ENCODE measurements at places on chromosomes 2 and 18.

DNA sequence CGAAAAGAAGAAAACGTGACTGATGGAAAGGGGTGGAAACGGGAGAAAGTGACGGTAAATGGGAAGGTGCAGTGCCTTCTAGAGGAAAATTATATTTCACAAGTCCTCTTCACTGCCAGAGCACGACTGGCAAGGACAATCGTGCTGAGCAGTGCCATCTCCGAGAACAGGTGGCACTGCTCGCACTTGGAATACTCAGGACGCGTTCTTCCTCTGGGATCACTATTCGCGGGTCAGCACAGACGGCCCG is 364 bp downstream of the STAT1 start:
- DNase-seq: no peak

- no peak for DNase-seq
Observed at GRCh38 chr2:46711156-46711555, 204.4 kb downstream of the MCFD2 start.

DNA sequence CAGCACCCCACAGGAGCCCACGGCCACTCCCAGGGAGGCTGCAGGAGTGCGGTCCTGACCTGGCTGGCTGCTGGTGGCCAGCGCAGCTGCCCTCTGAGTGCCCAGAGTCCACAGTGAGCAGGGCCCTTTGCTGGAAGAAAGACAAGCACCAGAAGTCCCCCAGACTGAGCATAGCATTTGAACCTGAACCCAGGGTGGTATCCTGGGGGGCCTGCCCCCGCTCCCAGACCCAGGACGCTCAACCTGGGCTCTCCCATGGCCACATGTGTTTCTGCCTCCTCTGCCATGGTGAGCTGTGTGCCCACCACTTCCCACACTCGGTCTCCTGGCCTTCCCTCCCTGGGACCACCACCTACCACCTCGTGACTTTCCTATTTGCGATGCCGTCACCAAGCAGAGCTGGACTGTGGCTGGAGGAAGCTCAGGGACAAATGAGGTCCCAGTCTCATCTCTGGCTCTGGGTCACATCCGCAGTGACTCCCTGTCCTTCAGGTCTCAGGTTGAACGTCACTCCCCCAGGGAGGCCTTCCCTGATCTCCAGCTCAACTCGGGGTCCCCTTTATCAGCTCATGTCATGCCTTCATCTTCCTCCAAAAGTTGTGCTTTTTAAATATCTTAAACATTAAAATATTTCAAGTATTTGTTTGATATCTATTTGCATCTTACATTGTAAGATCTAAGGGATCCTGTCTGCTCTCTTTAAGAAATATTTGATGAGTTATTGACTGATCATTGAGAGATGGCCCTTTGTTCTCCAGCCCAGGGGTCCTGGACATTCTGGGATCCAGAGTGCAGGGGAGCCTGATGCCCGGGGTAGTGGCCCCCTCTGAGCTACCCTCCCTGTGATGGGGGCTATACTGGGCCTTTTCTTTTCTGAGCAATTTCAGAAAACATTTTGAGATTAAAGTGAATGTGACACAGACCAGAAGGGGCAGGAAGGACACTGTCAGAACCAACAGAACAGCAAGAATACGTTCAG is 16.4 kb upstream of the GPR55 start:
- DNase-seq: no peak

- DNase-seq: no peak
Observed at GRCh38 chr2:181554061-181554830, 97.1 kb downstream of the ITGA4 start.

- DNase-seq: no peak
Observed at GRCh38 chr18:59573962-59574361, 123.3 kb downstream of the CCBE1 start.

- no peak for DNase-seq
Observed at GRCh38 chr2:44121899-44122298, 46.8 kb upstream of the PPM1B start.

DNA sequence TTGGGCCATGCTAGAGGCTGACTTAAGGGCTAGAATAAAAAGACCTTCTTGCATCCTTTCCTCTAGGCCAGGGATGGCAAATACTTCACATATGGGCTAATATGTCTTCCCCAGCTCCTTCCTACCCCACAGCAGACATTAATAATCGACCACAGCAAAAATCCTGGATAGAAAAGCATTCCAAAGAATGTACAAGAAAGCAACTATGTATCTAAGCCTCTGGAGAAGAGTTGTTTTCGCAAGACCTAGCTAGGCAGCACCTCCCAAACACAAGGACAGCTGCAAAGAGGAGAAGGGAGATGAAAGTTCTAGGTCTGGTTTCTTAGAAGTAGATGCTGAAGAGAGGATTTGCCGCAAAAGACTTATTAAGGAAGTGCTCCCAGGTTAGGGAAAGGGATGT is 372.6 kb downstream of the SLC4A3 start:
- no peak for DNase-seq

DNA sequence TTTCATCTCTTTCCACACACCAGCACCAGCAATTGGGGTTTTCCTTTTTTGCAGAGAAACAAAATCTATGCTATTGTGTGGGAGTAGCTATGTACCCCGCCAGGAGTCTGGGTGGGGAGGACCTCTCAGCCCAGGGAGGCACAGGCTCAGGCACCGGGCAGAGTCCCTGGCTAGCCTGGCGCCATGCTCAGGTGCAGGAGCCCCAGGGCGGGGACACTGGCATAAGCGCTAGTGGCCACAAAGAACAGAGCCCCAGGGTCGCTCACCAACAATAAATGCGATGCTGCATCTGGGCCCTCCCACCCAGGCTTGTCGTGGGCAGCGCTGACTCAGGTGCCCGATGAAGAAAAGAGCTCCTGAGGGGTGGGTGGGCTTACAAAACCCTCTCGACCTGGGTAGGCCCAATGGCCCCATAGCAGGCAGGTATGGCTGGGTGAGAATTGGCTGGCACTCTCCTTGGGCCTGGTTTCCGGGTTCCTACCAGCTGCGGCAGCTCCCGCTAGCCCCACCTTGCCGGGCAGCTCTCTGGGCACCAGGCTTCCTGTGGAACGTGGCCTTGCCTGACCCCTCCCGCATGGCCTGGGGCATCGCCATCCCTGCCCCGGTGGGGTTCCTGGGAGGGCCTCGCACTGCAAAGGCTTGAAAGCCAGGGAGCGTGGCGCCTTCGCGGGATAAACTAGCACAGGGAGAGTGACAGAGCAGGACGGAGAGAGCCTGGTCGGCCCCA is 31.8 kb upstream of the COL6A3 start:
- DNase-seq: no peak

- DNase-seq: no peak
Observed at GRCh38 chr2:72794572-72794971, 31.3 kb downstream of the EXOC6B start.

- no peak for DNase-seq
Observed at GRCh38 chr2:120435671-120436459, 89.9 kb downstream of the INHBB start.

- DNase-seq: no peak
Observed at GRCh38 chr18:4842287-4842686, 354.8 kb downstream of the AKAIN1 start.

GRCh38 chr2:104690255-104690984 is 163.5 kb upstream of the POU3F3 start:
- DNase-seq: no peak

- peak; percentile 41 for DNase-seq
Observed at GRCh38 chr2:42072349-42073118, 24.7 kb downstream of the PKDCC start.

- DNase-seq: no peak
Observed at GRCh38 chr2:68857855-68858456, 13.2 kb downstream of the BMP10 start.

GRCh38 chr18:77096936-77097886 is 35.4 kb downstream of the MBP start:
- no peak for DNase-seq

- no peak for DNase-seq
Observed at GRCh38 chr2:95034221-95034620, 8.7 kb downstream of the MAL start.

DNA sequence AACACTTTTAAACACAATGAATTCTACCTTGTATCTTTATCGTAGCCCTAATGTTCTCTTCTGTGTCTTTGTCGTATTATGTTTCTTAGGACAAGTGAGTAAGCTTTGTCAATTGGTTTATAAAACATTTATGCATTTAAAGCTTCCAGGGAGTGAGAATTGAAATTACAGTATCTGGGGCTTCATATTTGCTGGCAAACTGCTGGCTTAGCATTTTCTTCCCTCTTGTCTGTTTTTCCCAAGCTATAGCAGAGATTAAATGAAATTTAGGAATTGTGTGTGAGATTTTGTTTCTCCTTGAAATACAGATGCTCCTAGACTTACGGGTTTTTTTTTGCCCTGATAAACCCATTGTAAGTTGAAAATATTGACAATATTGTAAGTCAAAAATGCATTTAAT is 73.3 kb downstream of the FMNL2 start:
- no peak for DNase-seq

DNA sequence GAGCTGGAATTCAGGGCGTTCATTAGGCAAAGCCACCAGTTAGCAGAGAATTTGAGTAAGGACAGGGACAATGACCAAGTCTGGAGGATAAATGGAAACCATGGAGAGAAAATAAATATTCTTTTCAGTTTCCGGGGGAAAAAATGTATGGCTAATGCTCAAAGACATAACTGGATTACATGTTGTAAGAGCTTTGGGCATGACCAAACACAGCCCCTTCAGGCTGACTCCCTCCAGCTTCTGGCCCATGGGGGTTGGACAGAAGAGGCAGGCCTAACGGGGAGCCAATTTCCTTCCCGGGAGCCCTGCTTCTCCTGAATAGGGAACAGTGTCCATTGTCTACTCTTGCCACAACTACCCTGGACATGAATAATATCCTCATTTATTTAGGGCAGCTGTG is 39.5 kb upstream of the FOXI3 start:
- DNase-seq: no peak

DNA sequence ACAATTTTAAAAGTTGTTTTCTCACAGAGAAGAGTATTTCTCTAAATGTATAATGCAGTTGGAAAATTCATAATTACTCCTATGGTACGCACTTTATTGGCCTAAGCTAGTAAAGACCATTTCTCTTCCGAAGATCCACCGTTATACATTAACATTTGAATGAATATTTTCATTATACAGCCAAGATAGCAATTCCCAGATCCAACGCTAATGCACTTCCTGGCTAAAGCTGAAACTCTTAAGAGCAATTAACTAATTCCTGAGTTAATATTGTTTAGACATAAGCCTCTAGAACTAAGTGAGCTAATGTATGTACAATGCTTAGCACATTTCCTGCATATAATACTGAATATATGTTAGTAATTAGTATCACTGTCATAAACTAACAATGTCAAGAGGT is 56.2 kb downstream of the PDK1 start:
- DNase-seq: no peak

DNA sequence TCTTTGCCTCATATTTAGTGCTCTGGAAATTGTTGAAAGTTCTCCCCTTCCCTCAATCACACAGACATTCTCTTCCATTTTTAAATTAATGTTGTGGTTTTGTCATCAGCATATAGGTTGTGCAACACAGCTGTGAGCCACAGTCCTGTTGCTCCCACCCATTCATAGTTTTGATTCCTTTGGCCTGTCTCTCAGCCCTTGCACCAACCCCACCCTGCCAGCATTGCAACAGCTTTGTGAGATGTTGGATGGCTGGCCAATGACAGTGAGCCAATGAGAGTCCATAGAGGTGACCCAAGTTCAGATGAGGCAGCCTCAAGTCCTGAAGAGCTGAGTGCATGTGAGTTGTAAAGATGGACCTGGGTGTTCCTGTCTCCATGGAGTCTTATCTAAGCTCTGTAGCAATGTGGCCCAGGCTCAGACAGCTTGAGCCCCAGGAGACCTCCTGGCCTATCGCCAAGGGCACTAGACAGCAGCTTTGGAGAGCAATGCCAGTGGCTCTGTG is 775.5 kb downstream of the RNF144A start:
- DNase-seq: no peak

- DNase-seq: no peak
Observed at GRCh38 chr2:164187121-164187520, 434.2 kb downstream of the GRB14 start.

- DNase-seq: no peak
Observed at GRCh38 chr18:12803069-12803936, 80.7 kb downstream of the PTPN2 start.

DNA sequence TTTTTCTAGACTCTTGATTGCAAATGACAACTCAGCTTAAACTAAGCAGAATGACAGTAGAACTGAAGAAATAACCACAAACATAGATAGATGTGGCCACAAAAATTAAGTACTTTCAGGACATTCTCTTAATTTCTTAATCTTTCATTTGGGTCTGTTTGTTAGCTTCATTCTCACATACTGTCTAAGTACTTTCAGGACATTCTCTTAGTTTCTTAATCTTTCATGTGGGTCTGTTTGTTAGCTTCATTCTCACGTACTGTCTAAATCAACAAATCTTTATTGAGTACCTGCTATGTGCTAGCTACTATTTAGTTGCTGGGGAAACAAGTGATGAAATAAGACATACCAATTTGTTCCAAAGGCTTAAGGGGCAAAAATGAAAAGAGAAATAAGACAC is 35.1 kb downstream of the FAM117B start:
- DNase-seq: no peak

DNA sequence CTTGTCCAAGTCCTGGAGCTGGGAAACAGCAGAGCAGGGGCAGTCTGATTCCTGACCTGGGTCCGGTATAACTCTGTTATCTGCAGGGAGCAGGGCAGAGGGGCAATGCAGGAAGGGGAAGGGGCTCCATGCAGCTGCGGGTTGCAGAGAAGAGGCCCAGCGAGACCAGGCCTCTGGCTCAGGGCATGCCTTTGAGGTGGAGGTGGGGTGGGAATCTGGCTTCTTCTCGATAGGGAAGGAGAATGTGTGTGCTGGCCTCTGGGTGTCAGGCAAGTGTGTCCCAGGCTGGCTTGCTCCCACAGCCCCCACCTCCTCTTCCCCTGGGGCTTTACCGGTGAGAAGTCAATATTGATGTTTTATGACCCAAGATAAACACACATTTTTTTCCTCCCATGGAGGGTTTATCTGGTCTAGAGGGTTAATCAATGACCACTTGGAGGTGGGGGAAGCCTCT is 187.1 kb upstream of the HAAO start:
- DNase-seq: no peak

- no peak for DNase-seq
Observed at GRCh38 chr2:10524851-10525572, 76.9 kb upstream of the ODC1 start.

DNA sequence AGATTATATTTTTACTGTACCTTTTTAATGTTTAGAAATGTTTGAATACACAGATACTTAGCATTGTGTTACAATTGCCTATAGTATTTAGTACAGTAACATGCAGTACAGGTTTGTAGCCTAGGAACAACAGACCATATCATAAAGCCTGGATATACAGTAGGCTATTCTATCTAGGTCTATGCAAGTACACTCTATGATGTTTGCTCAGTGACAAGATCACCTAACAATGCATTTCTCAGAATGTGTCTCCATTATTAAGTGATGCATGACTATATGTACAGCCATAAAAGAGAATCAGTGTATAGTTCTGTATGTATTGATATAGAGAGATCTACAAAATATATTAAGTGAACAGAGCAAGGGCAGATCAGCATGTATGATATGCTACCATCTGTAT is 616.4 kb downstream of the XIRP2 start:
- no peak for DNase-seq

- no peak for DNase-seq
Observed at GRCh38 chr2:6069381-6069780, 377.2 kb downstream of the SOX11 start.
